ENCODE measurements at places on chromosomes 3 and 15.

GRCh38 chr3:28140664-28141063, 100.8 kb upstream of the CMC1 start:
- no peak for DNase-seq

- DNase-seq = no peak
These were observed 111.0 kb upstream of the TGFBR2 start for GRCh38 chr3:30495172-30496065.

DNA sequence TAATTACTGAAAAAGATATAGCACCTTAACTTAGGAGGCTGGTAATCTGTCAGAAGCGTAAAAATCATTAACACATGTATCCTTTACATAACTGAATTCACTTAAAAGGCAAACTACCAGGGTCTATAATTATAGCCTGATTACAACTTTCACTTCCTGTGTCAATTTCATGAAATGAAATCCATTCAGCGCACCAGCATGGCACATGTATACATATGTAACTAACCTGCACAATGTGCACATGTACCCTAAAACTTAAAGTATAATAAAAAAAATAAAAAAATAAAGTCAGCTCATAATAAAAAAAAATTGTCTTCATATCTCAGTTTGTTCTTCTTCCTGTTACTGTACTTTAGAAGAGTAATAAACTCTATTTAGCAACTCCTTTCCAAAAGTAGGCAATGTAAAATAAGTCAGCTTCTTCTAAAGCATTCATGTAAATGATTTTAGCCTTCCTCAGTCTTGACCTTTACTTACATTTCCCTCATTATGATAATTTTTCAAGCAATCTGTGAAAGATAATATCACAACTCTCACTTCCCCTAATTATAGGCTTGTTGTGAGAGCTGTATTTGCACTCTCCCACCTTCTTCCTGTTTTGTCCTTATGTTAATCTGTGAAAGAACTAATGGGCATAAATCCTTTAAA, 50.1 kb downstream of the KBTBD8 start:
- no peak for DNase-seq

GRCh38 chr3:100086401-100086800, 27.9 kb downstream of the FILIP1L start:
- no peak for DNase-seq

- no peak for DNase-seq
These were observed at the start of gene FSD2 for GRCh38 chr15:82805994-82806406. Gene FSD2, minus strand, starts transcription at chr15:82806069. Its CDS starts 18,679 bp downstream, at chr15:82787390.

GRCh38 chr15:70530017-70530499, 233.3 kb downstream of the UACA start:
- DNase-seq = no peak

DNA sequence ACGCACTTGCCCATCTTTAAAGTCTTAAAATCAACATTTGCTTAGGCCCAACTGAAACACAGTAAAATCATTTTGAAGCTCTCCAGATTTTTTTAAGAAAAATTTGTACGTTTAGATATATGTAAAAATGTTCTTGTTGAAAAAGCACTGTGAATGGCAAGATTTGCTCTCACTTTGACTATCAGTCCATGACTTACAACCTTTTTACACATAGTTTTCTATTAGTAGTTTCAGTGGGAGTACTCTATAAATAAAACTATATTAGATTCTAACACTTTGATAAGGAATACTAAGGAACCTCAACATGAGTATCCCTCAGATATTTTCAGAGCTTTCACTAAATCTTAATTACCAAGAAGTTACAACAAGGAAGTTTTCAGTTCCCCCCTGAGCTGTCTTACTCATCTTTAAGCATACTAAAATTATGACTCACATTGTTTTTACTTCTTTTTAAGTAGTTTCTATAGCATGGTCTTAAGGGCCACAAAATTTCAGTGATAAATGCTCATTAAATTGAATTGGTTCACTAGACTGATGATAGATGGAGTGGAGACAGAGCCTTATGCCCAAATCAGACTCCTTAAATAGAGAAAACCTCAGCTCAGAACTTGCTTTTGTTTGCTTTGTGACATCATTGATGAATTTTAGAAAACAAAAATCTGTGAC, 31.6 kb upstream of the RAP2B start:
- no peak for DNase-seq

All from activated naive CD4-positive, alpha-beta T cell (primary cell).